ENCODE measurements at places on chromosomes 4 and X.

GRCh38 chr4:172344308-172344938, 531.2 kb downstream of the GALNTL6 start:
- no peak for DNase-seq

DNA sequence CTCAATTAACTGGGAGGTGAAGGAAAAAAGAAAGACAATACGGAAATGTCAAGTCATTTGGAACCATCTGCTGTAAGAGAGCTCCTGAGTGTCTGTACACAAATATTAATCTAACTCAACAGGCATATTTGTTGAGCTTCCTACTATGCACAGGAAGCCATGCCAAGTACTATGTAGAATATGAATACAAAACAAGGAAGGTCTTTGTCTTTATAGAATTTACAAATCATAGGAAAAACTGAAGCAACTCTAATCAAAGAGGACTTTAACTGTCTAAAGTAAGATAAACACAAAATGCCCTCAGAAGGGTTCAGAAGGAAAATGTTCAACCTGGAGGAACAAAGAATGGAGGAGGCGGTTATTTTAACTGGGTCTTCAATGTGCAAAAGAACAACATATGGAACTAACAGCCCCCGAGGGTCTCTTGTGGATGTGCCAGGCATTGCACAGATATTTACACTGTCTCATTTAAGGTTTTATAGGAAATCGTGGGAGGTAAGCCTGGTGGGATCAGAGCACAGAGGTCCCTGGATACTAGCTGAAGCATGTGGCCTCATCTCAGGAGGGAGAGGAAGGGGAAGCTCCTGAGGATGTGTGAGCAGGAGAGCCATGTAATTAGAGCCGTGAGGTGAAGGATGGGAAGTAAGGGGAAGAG, 5.8 kb downstream of the FAM114A1 start:
- DNase-seq, result no peak

DNA sequence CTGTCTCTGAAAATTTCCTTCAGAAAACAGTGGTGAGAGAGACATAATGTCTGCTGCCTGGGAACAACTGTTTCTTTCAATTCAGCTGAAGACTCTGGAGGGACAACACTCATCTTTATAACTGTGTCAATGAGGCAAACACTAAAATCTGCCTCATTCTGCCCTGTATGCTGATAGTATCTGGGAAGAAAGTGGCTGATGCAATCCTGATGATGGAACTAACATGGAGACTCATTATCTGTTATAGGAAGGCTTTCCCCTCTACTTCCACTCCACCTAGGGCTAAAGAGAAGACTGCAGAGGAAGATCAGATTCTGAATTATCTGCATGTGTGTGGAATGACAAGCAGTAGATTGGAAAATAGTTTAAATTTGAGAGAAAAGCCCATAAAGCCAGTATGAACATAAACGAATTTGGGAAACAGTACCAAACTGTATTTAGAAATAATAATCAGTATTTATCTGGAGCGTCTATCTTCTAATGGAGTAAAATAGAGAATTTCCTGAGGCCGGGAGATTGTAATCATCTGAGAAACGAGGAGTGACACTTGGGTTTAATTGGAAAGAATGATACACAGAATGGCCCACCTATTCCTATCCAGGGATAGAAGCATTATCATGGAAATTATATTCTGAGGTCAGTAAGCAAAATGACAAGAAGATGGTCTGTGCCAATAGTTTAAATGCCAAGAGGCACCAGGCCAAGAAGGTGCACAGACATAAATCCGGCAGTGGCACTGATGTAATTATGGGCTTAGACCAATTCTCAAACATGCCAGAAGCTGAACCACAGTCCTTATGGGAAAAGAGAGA, 85.4 kb downstream of the SHISA3 start:
- DNase-seq, result no peak

- DNase-seq, result no peak
Observed at GRCh38 chrX:68261060-68261672, 172.1 kb downstream of the OPHN1 start.

DNA sequence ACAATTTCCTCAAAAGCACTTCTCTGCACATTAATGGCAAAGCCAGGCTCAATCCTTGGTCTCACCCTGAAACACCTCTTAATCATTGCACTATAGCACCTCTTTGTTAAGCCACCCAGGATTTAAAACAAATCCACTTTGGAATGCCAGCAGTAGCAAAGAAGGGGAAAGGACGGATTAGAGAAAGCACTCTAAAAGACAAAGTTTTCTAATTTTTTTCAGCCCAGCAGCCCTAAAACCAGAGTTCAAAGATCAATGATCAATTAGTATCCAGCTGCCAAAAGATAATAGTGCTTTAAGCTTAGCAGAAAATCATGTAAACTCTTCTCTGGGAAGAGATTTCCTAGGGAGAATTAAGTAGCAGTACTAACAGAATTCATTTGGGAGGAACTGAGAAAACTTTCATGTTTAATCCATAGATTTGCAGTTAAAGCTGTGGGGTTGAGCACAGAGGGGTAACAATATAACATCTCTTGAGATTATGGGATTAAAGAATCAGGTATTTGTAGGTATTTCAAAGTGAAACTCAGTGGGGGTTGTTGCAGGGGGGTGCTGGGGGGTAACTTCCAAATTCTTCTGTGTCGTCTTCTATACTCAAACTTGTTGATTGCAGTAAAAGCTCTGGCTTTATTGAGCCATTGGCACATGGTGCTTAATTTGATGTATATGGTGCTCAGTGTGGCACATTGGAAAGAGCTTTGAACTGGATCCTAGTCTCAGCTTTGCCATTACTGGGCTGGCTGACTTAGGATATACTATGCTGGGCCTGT, 61.8 kb downstream of the LRRC66 start:
- DNase-seq, result no peak
